ENCODE measurements at places on chromosomes 5 and 9.

DNA sequence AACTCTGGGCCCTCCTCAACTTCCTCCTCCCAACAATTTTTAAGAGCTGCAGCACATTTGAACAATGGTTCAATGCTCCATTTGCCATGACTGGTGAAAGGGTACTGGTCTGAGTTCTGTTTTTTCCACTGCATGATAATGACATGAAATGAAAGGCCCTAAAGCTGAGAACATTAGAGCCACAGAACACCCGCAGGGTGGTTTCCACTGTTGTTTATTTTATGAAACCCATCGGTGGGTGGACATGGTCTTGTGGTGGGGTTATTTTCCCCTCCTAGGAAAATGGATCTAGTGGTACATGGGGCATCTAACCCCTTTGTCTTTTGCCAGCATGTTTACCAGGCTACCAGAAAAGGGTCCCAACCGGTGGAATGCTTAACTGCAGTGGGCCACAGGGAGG, 71.8 kb downstream of the SMARCA2 start:
- no peak for DNase-seq

GRCh38 chr5:15321776-15322175, 178.2 kb upstream of the FBXL7 start:
- DNase-seq: no peak

- DNase-seq: no peak
These were observed 926.1 kb upstream of the DMAC1 start for GRCh38 chr9:8725635-8726034.

- DNase-seq: no peak
These were observed 27.1 kb downstream of the HNRNPH1 start for GRCh38 chr5:179596421-179596820.

- no peak for DNase-seq
These were observed 609.5 kb upstream of the CLINT1 start for GRCh38 chr5:158468444-158468843.

DNA sequence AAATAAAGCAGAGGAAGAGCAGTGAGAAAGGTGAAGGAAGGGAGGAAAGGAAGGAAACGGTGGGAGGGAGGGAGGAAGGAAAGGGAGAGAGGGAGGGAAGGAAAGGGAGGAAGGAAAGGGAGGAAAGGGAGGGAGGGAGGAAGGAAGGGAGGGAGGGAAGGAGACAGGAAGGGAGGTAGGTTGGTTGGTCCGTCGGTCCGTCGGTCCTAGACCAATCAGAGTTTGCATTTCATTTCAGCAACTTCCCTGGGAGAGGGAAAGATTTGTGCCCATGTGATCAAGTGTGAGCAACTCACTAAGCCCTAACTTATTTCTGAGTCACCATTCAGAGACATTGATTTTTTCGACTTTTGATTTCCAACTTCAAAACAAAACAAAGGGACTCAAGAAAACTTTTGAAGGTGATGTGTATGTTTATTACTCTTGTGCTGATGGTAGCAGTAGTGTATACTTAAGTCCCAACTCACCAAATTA, 18.8 kb downstream of the NANS start:
- DNase-seq: no peak

- DNase-seq: peak; percentile 13
These were observed 232.3 kb upstream of the TBCA start for GRCh38 chr5:78008356-78008967.

DNA sequence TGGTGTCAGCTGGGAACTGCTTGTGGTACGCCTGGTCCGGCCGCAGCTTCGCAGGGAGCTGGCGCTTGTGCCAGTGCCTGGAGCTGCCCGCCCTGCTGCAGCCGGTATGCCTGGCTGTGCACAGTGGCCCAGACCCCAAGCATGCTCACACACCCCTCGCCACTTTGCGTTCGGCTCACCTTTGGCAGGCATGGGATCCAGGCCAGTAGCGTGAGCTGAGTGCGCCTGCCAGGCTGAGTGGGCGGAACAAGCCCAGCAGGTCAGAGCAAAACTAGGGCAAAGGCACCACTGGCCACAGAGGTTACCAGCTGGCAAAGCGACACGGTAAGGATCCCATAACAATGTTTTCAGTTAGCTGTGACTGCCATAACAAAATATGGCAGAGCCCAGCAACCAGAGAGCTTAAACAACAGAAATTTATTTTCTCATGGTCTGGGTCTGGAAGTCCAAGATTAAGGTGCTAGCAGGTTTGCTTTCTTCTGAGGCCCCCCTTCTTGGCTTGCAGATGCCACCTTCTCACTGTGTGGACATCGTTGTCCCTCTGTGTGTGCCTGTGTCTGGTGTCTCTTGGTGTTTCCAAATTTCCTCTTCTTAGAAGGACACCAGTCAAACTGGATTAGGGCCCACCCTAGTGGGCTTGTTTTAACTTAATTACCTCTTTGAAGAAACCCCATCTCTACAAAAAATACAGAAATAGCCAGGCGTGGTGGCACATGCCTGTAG, 61.6 kb downstream of the PSAT1 start:
- no peak for DNase-seq

GRCh38 chr5:8396246-8396645, 527.3 kb downstream of the MTRR start:
- no peak for DNase-seq

DNA sequence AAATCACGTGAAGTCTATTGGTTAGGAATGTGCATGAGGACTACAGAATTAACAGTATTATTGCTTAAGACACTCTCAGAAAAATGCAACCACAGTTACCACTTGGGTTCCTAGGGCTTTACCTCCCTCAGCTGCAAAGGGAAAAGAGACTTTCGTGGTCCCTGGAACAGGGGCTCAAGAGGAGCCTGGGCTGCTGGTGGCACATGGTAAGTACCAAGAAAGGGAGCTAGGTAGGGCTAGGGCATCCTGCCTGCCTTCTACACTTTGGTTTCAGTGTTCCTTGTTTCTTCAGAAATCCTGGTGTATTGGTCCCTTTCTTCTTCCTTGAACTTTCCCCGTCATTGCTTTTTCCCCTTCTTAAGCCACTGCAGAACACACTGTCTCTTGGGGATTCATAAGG, 7.3 kb upstream of the VCAN start:
- no peak for DNase-seq

DNA sequence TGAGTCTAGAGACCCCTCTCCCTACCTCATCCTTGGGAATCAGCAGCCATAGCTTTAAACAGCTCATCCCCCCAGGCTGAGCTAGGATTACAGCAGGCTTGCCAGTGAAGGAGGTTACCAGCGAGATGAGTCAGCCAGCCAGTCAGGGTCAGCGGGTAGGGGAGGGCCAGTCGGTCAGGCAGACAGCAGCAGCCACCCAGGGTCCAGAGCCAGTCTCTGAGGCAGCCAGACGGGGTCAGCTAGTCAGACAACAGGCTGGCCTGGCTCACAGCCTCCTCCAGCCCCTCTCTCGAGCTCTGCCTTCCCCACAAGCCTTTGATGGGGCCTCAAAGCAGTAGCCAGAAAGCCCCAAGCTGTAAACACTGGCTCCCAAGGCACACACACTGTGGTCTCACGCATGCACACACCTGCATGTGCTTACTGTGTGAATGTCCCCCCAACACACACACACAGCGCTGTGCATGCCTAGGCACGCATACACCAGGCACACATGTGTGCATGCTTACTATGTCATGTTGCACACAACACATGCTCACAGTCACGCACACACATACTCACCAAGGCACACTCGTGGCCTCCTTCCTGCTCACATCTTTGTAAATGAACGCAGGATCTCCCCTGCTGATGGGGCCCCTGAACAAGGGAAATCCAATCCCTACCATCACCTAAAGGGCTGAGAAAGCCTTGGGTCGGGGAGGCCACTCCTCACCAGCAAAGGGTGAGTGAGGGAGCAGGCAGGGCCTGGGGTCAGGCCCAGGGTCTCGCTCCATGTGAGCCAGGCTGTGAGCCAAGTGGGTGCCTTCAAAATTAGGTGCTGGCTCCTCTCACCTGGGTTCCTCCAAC, 28.2 kb upstream of the CPLX2 start:
- peak; percentile 21 for DNase-seq

GRCh38 chr9:122334916-122335315, 35.9 kb upstream of the PTGS1 start:
- no peak for DNase-seq

DNA sequence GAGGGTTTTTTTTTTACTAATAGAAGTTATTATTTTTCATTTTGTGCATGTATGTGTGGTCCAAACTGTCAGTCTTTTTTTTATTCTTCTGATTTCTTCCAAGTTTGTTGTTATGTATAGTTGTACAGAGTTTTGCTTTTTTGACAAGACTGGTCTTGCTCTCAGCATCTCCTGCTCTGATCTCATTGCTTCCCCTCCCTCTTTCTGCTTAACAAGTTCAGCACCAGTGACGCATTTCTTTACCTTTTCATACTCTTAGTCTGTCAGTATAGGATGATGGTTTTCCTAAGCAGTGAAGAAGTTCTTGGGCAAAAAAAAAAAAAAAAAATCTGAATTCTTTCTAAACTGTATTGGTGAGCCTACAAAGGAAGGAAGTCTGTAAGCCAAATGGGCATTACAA, 135.1 kb downstream of the CD180 start:
- no peak for DNase-seq

DNA sequence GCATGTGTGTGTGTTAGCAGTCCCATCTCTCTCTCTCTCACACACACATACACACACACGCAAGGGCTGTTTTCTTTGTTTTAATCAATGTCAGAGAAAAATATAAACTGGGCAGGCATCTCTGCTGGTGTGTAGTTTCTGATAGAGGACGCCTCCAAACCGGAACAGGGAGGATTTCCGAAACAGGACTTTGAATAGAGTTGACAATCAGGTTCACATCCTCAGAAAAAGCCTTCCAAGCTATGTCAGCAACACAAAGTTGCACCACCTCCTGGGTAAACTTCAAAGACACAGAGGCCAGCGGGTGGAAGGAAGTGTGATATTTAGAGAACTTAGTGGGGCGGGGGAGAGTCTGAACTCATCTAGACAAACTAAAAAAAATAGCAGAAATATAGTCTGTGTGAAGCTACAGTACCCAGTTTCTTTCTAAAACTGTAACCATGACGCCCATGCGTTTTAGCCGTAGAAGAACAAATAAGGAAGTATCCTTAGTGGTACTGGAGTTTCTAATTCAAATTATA, 1.2 kb downstream of the ST8SIA4 start:
- DNase-seq: no peak

GRCh38 chr5:180535573-180535972, 41.4 kb downstream of the CNOT6 start:
- no peak for DNase-seq

DNA sequence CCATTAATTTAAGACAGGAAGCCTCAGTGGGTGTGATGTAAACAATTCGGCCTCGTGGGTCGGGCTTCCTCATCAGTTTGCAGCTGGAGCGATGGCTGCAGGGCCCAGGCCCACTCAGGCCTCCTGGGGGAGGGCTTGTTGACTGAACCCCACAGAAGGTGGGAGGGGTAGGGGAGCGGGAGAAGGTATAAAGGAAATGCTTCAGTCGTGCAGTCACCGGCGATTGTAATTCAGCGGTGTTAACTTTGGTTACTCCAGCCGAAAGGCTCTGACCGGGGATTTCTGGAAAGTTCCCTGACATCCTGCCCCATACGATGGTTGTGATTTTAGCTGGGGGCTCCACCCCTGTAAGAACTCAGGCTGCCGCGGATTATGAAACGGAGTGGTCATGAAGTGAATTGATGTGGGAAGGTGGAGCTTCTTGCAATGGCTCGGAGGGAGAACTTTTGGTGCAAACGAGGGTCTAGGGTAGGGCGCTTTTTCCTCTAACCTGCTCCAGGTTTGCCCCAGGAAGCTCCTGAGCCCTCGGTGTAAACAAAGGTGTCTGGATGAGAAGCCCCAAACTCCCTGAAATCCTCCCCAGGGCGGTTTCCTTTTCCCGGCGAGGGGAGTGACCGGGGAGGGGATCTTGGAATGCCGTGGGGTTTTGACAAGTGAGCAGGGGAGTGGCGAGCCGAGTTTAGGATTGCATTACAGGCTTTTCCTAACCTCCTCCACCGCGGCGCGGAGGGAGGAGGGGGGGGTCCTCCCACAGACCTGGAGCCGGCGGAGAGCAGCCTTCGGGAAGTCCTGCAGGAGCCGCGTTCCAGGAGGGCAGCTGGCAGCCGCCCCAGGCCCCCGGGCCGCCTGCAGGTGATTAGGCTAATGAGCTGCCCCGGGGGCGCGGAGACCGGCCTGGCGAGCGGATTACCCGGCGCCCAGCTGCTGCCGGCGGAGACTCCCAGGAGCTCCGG, 215.5 kb downstream of the PDZD2 start:
- DNase-seq: peak; percentile 59

DNA sequence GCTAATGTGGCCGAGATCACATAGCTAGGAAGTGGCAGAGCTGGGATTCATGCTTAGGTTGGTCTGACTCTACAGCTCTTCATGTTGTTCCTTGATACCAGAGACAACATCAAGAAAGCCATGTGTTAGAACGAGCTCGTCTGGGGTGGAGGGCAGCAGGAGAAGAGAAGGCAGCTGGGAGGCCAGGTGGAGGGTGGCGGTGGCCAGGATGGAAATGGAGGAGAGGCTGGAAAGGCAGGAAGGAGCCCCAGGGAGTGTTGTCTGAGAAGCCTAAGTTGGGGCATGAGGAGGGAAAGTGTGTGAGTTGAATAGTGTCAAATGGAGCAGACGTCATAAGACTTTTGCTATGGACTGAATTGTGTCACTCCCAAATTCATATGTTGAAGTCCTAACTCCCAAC, 315.3 kb downstream of the GADD45G start:
- no peak for DNase-seq

GRCh38 chr9:114382699-114383520, 4.9 kb downstream of the AKNA start:
- DNase-seq: no peak

All from smooth muscle cell of the brain vasculature (primary cell).